ENCODE measurements at places on chromosomes 4 and X. TPM values are rescaled to one million over a fixed set of nuclear protein-coding genes. Genes with fewer than 3 reads are reported as not detected.

- peak; percentile 83 for DNase-seq
- no peak overlapping the region for H3K4me3 ChIP-seq
- peaks cover 3% of the 10 kb centered on the region for H3K27me3 ChIP-seq
- H3K27ac ChIP-seq: no peak overlapping the region
- H3K36me3 ChIP-seq: no peaks in the 10 kb centered on the region
These were observed 47.8 kb upstream of the HSD17B10 start for GRCh38 chrX:53481816-53482465.

DNA sequence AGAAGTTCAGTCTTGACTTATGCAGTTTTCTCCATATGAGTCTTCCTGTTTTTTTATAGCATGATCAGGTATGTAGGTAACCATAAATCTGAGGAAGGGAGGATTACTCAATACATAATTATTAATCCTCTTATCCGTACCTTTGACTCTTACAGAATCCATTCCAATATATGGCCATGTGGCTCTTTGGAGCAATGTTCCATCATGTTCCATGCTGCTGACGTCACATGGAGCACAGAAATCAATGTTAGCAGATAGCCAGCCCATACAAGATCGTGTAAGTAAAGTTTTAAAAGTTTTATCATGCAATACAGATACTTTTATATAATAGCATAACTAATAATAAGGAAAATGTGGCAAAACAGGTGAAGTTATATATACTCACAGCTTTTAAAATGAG is 19.6 kb downstream of the IL15 start:
- DNase-seq: no peak
- no peaks in the 10 kb centered on the region for H3K27me3 ChIP-seq
- H3K36me3 ChIP-seq: no peaks in the 10 kb centered on the region

Gene SPANXA2
- not detected for total RNA-seq

DNA sequence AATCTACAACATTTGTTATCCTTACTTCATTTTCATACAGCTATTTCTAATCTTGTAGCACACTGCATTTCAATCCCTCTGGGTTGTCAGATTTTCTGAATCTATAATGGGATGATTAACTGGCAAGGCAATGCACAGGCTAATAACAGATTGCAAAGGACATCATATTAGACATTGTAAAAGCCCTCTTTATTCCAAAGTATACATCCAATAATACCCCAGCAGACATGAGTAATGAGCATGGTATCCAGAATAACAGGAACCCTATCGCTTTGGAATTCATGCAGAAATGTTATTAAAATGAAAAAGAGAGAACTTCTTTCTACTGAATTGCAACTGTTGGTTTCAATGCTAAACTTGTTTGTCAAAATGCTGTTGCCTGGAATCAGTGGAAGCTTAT is 122.9 kb downstream of the C4orf33 start:
- H3K27me3 ChIP-seq: peaks cover 4% of the 10 kb centered on the region
- no peak overlapping the region for H3K27ac ChIP-seq
- DNase-seq: no peak
- H3K4me1 ChIP-seq: no peaks in the 10 kb centered on the region

Gene TRMT2B
- 19.8 TPM for total RNA-seq

- H3K27ac ChIP-seq: peak overlapping the region; percentile 90
- H3K27me3 ChIP-seq: peaks cover 7% of the 10 kb centered on the region
- peak overlapping the region; percentile 85 for H3K4me3 ChIP-seq
- DNase-seq: peak; percentile 89
- H3K36me3 ChIP-seq: peaks cover 10% of the 10 kb centered on the region
- H3K4me1 ChIP-seq: peaks cover 34% of the 10 kb centered on the region
These were observed 450 bp downstream of the ACSL1 start for GRCh38 chr4:184825141-184825895.

- H3K36me3 ChIP-seq: no peaks in the 10 kb centered on the region
- H3K27me3 ChIP-seq: no peaks in the 10 kb centered on the region
- H3K4me1 ChIP-seq: no peaks in the 10 kb centered on the region
- H3K27ac ChIP-seq: no peak overlapping the region
These were observed 86.4 kb upstream of the AGA start for GRCh38 chr4:177528620-177529019.

GRCh38 chr4:77913348-77913747 is 50.7 kb downstream of the MRPL1 start:
- H3K4me3 ChIP-seq: no peak overlapping the region
- H3K27ac ChIP-seq: no peak overlapping the region
- no peak for DNase-seq
- peaks cover 6% of the 10 kb centered on the region for H3K4me1 ChIP-seq

GRCh38 chrX:135649561-135649960 is 63.9 kb upstream of the CT45A1 start:
- H3K4me3 ChIP-seq: no peak overlapping the region
- DNase-seq: no peak
- no peaks in the 10 kb centered on the region for H3K36me3 ChIP-seq
- no peak overlapping the region for H3K27ac ChIP-seq

Gene GPM6B
- not detected for total RNA-seq

DNA sequence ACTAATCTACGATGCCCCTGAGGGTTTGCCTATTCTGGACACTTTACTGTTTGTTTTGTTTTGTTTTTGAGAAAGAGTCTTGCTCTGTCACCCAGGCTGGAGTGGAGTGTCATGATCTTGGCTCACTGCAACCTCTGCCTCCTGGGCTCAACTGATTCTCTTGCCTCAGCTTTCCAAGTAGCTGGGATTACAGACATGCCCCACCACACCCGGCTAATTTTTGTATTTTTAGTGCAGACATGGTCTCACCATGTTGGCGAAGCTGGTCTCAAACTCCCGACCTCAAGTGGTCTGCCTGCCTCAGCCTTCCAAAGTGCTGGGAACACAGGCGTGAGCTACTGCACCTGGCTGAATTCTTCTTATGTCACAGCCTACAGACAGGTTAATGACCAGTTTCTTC is 70.7 kb downstream of the MFAP3L start:
- no peaks in the 10 kb centered on the region for H3K27me3 ChIP-seq
- H3K4me1 ChIP-seq: no peaks in the 10 kb centered on the region
- no peak for DNase-seq
- no peak overlapping the region for H3K27ac ChIP-seq
- H3K4me3 ChIP-seq: no peak overlapping the region

GRCh38 chr4:65310586-65310985 is 359.7 kb downstream of the EPHA5 start:
- H3K27ac ChIP-seq: no peak overlapping the region
- no peaks in the 10 kb centered on the region for H3K4me1 ChIP-seq
- H3K27me3 ChIP-seq: no peaks in the 10 kb centered on the region
- H3K36me3 ChIP-seq: no peaks in the 10 kb centered on the region
- DNase-seq: no peak
- no peak overlapping the region for H3K4me3 ChIP-seq

- no peaks in the 10 kb centered on the region for H3K27me3 ChIP-seq
- no peak overlapping the region for H3K27ac ChIP-seq
- H3K4me3 ChIP-seq: no peak overlapping the region
- no peaks in the 10 kb centered on the region for H3K36me3 ChIP-seq
- no peaks in the 10 kb centered on the region for H3K4me1 ChIP-seq
These were observed 256.2 kb downstream of the EVC2 start for GRCh38 chr4:5452156-5452555.

Gene PCDH7
- not detected for total RNA-seq

- no peak overlapping the region for H3K27ac ChIP-seq
- H3K27me3 ChIP-seq: no peaks in the 10 kb centered on the region
- DNase-seq: no peak
- peaks cover 24% of the 10 kb centered on the region for H3K36me3 ChIP-seq
- no peaks in the 10 kb centered on the region for H3K4me1 ChIP-seq
These were observed 220.3 kb downstream of the OR13H1 start for GRCh38 chrX:131764216-131764615.

DNA sequence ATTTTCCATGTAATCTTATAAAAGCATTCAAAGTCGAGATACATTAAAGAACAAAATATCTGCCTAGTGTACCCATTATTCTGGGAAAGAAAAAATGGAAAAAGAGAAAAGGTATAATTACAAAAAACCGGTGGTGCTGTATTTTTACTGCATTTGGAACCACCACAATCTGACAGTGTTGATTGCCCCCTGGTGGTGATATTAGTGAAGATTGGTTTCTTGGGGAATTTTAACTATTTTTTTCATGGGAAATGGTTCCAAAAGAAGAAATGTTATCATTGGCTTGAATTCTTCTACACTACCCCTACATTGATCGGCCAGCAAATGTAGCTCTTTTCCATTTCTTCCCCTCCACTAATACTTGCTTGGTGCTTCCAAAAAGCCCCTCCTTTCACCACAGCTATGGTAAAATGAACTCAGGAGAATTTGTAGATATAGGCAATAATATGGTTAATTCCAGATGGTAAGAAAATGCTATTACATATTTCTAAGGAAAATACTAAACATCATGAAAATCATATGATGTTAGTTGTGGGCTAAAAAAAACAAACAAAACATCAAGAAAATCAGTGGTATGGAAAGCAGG is 50.0 kb downstream of the COX18 start:
- no peak overlapping the region for H3K4me3 ChIP-seq
- peaks cover 11% of the 10 kb centered on the region for H3K27me3 ChIP-seq
- no peaks in the 10 kb centered on the region for H3K36me3 ChIP-seq
- H3K4me1 ChIP-seq: no peaks in the 10 kb centered on the region
- peak; percentile 70 for DNase-seq

DNA sequence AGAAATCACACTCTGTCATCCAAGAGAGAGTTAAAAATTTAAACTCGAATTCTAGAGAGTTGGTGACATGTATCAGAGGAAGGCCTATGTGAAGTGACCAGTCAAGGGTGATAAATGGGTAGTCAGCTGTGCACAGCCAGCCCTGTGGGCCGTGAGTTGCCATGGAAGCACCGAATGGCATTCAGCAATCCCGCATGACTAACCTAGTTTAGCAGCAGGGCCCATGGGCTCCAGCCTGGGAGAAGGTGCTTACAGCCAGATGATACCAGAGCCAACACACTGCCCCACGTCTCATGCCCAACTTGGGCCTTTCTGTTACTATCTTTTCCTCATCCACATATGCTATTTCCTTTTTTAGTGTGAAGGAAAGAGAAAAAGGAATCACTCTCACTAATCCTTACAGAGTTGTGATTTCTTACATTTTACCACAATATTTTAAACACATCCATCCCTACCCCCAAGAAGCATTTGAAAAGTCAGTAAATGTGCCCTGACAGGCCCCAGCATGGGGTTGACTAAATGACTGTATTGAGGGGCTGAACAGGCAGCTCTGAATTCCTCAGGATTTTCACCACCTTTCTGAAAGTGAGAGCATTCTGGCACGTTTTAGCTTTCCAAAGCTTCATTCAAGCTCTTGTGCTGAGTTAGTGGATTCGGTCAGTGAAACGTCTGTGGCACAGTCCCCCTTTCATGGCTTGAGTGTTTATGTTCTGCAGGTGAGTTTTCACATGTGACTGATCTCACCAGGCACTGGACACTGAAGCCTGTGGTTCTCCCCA is 104.2 kb downstream of the AFF1 start:
- H3K36me3 ChIP-seq: no peaks in the 10 kb centered on the region
- no peak for DNase-seq
- no peak overlapping the region for H3K27ac ChIP-seq
- H3K27me3 ChIP-seq: no peaks in the 10 kb centered on the region
- peaks cover 27% of the 10 kb centered on the region for H3K4me1 ChIP-seq
